ENCODE measurements at places on chromosomes 11 and 22. TPM values are rescaled to one million over a fixed set of nuclear protein-coding genes. Genes with fewer than 3 reads are reported as not detected.

Gene LMO2
- 22.5 TPM for total RNA-seq

Gene PGA4
- total RNA-seq: not detected

Gene IGLL1
- total RNA-seq: not detected

Gene KCNA4
- total RNA-seq: not detected

Gene CSRP3
- total RNA-seq: not detected

Gene MCAM
- 1,233 TPM for total RNA-seq

Gene PHF21B
- total RNA-seq: not detected

Gene IL18
- total RNA-seq: 5.5 TPM

Gene CASP1
- total RNA-seq: 10.0 TPM

Gene BTG4
- total RNA-seq: not detected

Gene ARHGAP8
- not detected for total RNA-seq

Gene MYOD1
- not detected for total RNA-seq

Gene INSC
- 1.2 TPM for total RNA-seq

Gene CCDC157
- 1.0 TPM for total RNA-seq

Gene SCN2B
- not detected for total RNA-seq

Gene HBD
- not detected for total RNA-seq

Gene HEPN1
- total RNA-seq: 0.09 TPM

Gene APOL3
- total RNA-seq: 31.8 TPM

Gene C11orf42
- not detected for total RNA-seq

Gene TOMM22
- total RNA-seq: 73.9 TPM

Gene VPS37C
- 8.0 TPM for total RNA-seq

Gene MYO7A
- 0.18 TPM for total RNA-seq
